EH (cell line): ENCODE measurements at places on chromosomes 5 and 9.
A peak's percentile ranks its signal among the peaks of the same experiment; 100 is the strongest.

GRCh38 chr5:20654746-20655145 lies 666.7 kb upstream of the CDH18 start:
- no peak for DNase-seq

GRCh38 chr9:94870793-94871558 lies 144.5 kb downstream of the AOPEP start:
- peak; percentile 93 for DNase-seq

DNA sequence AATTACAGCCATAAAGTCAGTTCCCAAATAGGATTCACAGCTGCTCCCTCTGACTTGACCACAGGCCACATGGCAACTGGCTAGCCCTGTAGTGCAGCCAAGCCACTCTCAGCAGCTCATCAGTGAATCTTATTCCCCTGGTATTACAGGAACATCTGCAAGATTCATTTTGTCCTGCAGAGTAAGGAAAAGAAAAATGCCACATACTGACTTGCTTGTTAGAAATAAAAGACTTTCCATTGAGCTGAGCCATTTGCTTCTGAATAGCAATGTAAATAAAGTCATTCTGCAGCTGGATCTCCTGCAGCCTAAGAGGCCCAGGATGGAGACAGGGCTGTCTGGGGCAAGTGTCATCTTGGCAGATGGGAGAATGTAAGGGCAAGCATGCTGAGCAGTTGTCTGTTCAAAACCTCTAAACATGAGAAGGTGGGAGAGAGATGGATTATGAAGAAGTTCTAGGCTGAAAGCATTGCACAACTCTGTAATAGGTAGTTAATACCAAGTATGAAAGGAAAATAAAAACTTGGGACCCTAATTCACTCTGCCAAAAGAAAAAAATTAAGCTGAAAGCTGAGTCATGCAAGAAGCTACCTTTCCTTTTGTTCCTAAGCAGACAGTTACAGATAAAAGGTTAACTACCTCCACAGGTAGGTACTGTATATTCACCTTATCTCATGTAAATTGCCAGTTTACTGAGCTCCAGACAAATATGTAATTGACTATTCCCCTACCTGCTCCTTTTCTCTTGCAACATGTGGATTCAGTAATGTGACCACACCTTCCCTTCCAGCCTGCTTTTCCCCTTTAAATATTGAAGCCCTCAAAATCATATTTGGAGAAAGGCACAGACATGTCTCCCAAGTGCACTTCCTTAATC lies 244.4 kb upstream of the RAI14 start:
- peak; percentile 57 for DNase-seq

DNA sequence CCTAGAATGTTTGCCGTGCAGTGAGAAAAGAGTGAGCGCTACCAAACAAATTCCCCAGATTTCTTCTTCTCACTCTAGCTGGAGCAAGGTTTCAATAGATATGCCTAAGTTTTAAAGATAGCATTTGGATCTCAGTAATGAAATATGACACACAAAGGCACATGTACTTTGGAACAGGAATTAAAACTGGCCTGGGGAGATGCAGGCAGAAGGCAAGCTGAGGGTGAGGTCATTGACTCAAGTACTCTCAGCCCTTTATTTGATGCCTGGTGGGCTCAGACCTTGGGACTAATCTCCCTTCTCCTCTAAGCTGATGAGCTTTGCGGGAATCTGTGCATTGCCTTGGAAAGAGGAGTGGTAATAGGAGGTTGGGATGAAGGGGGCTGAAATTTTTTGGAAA lies 323.3 kb upstream of the SLC30A5 start:
- no peak for DNase-seq

DNA sequence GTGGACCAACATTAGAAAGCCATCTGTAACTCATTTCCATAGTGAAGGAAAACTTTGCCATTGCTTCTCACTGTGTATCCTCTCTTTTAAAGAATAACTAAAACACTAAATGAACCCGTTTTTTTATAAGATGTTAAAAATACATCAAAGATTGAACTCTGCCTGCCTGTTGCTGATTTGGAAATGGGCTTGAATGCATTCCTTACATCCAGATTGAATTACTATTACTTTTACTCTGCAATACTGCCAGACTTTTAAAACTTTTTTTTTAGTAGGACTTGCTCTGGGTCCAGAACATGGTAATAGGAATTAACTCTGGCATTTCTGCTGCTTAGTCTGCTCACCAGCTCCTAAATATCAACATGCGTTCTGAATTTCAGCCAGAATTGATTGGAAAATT lies 176.8 kb upstream of the PAPPA start:
- DNase-seq = no peak

DNA sequence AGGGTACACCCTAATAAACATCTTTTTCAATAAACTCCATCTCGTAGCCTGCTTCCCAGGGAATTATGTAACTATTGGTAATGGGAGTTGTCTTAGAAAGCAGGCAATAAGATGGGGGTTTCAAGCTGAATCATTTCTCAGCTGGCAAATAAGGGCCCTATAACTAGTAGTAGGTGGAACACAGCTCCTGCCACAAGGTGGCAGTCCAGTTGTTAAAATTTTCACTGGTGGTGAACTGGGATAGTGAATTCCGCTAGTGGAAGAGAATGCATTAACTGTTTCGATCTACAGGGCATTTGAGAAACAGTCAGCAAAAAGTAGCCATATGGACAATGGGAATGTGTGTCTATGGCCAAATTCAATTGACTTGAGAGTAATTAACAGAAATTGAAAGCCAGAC lies 27.7 kb downstream of the PCDHB15 start:
- no peak for DNase-seq

DNA sequence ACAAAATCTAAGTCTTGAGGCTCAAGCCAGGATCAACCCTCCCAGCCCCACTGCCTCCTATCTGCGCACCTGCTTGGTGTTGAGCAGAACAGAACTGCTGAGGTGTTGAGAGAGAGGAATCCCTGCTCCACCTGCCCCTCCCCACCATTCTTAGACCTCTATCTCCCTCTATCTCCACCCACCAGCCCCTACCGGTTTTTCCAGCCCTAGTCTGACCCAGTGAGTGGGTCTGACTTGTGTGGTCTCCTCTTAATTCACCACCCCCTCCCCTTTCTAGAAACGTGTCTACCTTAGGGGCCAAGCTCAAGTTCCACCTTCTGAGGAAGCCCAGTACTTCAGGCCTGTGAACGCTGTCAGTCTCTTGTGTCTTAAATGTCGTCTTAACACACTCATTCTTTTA lies 93.7 kb downstream of the ARHGAP26 start:
- DNase-seq = no peak

DNA sequence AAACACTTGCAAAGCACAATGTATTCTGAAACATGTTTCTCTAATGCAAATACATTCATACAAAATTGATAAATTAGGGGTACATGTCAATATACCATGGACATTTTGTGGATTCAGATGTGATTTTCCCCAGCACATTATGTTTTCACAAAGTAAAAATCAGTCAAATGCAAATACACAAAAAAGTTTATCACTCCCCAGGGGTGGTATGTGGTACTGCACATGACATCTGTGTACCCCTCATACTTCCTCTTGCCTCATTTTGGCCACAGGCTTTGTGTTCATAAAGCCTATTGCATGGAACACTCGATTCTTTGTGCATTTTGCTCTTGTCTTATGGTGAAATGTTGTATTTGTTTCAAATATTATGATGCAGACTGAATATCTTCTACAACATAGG lies 116.8 kb upstream of the PDE4D start:
- no peak for DNase-seq

DNA sequence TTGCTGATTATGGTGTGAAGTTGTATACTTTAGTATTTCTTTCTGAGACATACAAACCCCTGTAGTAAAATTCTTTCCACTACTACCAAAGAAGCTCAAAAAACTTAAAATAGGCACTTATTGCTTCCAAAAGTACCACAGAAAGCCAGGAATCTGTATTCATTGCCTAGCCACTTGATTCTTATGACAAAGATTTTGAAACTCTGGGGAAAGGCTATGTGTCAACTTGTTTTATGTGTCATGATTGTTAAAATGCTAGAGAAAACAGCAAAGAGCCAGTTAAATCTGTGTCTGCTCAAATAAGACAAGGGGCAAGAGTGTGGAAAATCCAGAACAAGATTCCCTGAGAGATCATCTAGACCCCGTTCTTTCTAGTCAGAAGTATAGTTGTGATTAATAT lies 6.0 kb downstream of the KIF2A start:
- peak; percentile 28 for DNase-seq

GRCh38 chr9:136079211-136079915 lies 15.7 kb downstream of the NACC2 start:
- no peak for DNase-seq

GRCh38 chr5:29662876-29663275 lies 1530.6 kb upstream of the CDH6 start:
- DNase-seq = no peak

DNA sequence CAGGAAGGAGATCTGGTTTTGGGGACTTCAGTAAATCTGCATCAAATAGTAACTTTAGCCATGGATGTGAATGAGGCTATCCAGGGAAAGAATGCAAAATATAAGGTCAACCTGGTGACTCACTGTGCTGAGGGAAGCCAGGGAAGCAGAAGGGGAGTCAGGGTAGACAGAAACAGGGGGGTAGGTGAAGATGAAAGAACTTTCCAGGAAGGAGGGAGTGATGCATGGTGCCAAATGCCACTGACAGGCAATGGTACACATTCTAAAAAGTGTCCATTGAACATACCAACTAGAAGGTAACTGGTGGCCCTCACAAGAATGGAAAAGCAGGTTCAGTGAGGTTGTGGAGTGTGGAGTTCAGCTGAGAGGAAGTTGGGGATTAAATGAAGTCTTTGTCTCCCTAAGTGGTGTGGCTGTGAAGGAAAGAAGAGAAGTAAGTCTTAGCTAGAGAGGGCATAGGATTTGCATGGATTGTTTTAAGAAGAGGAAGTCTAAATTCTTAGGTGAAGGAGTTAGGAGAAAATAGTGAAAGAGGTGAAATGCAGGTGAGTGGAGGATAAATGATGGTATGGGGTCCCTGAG lies 35.5 kb downstream of the PALM2AKAP2 start:
- peak; percentile 75 for DNase-seq

DNA sequence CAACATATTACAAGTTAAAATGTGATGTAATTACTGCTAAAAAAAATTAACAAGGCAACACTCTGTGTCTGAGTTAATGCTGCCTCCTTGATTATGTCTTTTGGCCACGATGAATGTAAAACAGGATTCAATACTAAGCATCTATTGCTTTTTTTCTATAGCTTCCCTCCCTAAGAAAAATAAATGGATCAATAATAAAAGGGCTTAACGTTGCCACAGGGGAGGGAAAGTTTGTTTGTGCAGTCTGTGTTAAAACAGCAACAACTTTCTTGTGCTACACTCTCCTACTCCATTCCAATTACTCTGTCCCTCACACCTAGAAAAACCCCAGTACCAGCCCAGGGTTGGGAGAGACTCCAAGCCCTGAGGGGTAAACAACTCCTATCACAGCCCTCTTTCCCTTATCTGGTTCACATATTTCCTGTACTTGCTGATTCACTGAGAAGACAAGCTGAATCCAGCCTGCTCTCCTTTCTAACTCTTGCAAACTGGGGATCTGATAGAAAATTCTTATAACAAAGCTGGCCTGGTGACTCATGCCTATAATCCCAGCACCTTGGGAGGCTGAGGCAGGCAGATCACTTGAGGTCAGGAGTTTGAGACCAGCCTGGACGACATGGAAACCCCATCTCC lies 44.8 kb downstream of the PTPN3 start:
- DNase-seq = peak; percentile 83
